ENCODE measurements at places on chromosomes 11 and 22.

DNA sequence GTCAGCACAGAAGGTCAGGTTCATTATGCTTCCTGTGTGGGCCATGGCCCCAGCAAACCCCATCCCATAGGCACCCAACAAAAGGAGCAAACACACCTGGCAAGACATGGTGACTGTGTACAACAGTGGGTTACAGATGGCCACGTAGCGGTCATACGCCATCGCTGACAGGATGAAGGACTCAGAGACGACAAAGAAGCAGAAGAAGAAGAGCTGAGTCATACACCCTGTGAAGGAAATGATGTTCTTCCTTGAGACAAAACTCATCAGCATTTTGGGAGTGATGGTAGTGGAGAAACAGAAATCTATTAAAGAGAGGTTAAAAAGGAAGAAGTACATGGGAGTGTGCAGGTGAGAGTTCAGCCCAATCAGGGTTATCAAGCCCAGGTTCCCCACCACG, 309 bp downstream of the OR8B12 start:
- DNase-seq, result no peak

DNA sequence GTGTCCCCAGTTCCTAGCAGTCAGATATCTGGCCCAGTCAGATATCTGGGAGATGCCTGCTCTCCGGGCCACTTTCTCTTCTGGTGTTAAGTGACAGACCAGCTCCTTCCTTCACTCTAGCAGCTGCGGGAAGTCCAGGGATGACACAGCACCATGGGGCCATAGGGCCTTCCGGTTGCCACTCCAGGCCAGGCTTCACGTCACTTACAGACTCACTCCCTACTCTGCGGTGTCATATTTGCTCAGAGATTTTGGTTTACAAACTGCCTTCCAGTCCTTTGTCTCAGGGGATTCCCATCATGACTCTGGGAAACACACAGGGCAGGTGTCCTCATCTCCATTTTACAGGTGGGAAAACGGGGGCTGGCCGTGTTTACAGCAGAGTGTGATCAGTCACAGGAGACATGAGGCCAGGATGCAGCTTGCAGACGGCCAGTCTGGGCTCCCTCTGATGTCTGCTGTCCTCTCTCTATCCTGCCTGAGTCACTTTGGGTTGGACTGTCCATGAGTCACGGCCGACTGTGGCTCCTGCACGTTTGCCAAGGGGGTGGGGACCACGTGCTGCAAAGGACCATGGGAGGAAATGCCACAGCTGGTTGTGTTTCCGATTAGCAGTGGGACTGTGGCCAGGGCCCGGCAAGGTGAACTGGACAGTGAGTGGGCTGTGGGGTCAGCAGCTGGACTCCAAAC, 8.2 kb upstream of the TBC1D22A start:
- DNase-seq, result peak; percentile 88

DNA sequence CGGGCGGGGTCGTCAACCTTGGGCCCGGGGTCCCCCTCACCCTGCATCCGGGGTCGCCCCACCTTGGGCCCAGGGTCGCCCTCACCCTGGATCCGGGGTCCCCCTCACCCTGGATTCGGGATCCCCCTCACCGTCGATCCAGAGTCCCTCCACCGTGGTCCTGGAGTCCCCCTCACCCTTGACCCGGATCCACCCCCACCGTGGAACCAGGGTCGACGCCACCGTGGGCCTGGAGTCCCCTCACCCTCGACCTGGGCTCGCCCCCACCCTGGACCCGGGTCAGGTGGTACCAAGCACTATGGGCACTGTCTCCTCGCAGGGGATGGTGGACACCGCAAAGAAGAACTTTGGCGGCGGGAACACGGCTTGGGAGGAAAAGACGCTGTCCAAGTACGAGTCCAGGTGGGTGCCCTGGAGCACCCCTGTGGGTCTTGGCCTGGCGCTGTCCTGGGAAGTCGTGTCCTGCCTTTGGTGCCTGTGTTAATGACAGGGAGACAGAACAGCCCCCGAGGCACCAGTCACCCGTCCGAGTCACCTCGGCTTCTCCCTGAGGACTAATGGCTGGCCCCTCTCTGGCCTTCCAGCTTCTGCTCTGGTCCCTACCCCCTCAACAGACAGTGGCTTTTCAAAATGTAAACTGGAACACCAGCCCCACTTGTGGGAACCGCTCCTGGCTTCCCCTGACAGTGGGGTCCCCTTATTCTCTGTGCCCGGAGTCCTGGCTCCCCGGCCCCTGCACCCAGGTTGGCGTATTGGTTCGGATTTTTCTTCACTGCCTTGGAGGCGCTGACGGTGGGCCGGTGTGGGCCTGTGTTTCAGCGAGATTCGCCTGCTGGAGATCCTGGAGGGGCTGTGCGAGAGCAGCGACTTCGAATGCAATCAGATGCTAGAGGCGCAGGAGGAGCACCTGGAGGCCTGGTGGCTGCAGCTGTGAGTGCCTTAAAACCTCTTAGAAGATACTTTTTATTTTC, 762 bp downstream of the CRELD2 start:
- no peak for DNase-seq

DNA sequence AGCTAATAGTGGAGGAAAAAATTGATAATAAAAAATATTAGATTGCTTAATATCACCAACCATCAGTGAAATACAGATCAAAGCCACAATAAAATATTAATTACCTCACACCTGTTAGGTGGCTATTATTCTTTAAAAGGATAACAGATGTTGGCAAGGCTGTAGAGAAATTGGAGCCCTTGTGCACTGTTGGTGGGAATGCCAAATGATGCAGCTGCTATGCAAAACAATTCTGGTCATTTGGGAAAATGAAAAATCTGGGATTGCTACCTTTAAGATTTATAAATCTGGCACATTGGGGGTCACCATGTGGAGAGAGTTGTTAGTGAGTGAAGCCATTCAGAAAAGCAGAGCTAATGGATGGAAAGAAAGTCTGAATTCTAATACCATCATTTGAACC, 143.4 kb downstream of the FCHSD2 start:
- no peak for DNase-seq

DNA sequence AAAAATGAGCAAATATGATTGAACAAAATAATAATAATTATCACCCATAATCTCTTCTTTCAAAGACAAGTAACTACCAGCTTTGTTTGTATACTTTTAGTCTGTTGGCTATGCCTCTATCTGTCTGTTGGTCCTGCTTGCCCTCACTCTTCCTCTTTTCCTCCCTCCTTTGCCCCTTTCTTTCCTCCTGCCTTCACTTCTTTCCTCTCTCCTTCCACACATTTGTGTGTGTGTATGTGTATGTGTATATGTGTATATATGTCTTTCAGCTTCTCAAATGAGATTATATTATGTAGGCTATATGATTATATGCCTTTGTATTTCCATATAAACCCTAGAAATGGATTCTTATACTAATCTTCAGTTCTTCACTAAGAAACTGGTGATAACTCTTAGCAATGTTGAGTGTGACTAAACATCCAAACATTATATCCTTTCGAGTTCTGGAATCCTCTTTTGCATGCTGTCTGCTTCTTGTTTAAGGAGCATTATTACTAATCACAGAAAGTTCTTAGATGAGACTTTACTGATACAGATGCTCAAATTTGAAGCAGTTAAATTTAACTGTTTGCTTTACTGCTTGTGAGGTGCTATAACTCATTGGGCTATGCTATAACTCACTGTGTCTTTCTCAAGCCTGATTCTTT, 219.1 kb downstream of the TMEM135 start:
- no peak for DNase-seq

GRCh38 chr11:69359735-69360480, 66.0 kb downstream of the MYEOV start:
- DNase-seq, result no peak

- DNase-seq, result no peak
These were observed at the start of gene OR10A6 for GRCh38 chr11:7931168-7931567. OR10A6 (minus strand) TSS chr11:7931268; CDS start chr11:7928662, 2,606 bp downstream.

GRCh38 chr22:31148953-31149627, 8.8 kb upstream of the PLA2G3 start:
- DNase-seq, result no peak

GRCh38 chr22:17705951-17706900, 67.7 kb downstream of the BCL2L13 start:
- DNase-seq, result no peak

GRCh38 chr11:47398011-47398410, 10.4 kb upstream of the SLC39A13 start:
- no peak for DNase-seq

GRCh38 chr11:74675761-74676160, 55.5 kb downstream of the CHRDL2 start:
- DNase-seq, result no peak

GRCh38 chr11:9806946-9807687, 143.2 kb downstream of the SWAP70 start:
- no peak for DNase-seq

- DNase-seq, result no peak
These were observed 130.4 kb downstream of the UVRAG start for GRCh38 chr11:75945446-75945845.

GRCh38 chr11:86861810-86862209, 61.5 kb downstream of the PRSS23 start:
- DNase-seq, result no peak

GRCh38 chr11:12859872-12860657, 149.1 kb upstream of the RASSF10 start:
- no peak for DNase-seq

GRCh38 chr11:61696602-61697001, 16.4 kb downstream of the DAGLA start:
- no peak for DNase-seq
